ENCODE measurements at places on chromosomes 5 and 9.

DNA sequence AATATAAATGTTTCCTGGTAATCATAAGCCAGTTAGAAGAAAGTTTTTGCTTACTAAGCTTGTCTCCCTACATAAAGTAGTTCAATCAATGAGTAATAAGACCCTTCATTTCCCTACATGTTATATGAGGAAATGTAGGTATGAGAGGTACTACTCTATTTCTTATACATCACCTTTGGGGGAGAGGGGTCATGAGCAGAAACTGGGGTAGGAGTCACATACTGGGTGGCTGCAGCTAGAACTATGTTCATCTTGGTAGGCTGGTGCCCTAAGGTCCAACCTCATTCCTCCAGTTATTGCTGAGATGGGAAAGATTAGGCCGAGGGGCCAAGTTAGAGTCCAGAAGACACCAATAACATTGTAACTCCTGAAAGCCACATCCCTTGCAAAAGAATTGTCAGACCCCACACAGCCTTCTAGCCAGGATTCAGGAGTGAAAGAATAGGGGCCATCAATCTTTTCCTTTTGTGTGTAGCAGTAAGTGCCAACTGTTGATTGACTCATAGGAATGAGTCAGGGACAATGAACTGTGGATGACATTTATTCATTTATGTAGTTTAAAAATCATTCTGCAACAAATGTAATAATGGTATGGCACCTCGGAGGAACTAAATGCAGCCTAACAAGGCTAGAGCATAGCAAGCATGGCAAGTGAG is 21.6 kb upstream of the SREK1 start:
- DNase-seq: no peak

- DNase-seq: no peak
These were observed 22.4 kb downstream of the NRG2 start for GRCh38 chr5:140020601-140021177.

- DNase-seq: no peak
These were observed 215.6 kb upstream of the ADAMTS16 start for GRCh38 chr5:4924577-4924976.

DNA sequence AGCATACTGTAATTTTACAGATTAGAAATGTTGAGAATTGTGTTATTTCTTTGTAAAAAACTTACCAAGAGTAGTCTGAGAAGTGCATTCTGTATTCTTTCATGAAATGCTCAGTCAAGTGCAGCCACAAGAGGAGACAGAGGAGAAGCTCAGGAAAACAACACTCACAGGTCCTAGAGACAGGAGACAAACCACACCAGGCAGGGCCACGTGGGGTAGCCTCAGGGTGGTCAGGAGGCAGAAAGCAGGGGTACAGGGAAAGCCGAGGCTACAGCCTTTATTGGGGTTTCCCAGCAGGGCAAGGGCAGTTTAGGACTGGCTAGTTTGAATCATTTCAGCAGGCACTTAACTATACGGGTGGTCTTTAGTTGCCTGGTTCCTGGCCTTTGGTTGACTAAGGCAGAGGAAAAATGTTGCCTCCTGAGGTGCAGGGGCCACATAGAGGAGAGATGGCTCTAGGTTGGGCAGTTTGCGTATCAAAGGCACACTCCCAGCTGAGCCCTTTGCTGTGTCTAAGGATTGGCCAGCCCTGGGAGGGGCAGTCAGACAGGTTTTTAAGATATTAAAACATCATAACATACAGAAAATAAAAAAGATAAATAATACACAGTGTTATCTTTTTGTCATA is 230.9 kb upstream of the ANKRD55 start:
- DNase-seq: no peak

DNA sequence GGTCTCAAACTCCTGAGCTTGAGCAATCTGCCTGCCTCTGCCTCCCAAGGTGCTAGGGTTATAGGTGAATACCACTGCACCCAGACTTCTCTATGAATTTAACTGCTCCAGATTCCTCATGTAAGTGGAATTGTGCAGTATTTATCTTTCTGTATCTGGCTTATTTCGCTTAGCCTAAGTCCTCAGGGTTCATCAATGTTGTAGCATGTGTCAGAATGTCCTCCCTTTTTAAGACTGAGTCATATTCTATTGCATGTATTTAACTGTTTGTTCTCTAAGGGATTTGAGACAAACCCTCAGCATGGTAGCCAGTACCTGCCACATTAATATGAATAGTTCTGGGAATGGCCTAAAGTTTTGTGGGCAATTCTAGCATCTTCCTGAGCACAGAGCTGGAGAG is 53.9 kb upstream of the TUT7 start:
- DNase-seq: no peak

Measured in stimulated activated CD4-positive, alpha-beta T cell treated with anti-CD3 and anti-CD28 coated beads, Interleukin-12 subunit alpha, Interleukin-12 subunit beta, amount 100 ng/mL, for 48 hours (primary cell).